ENCODE measurements at places on chromosomes 6 and 20. TPM values are rescaled to one million over a fixed set of nuclear protein-coding genes. Genes with fewer than 3 reads are reported as not detected.

ZNF311 gene
- total RNA-seq, result not detected

C6orf15 gene
- not detected for total RNA-seq

ZKSCAN4 gene
- total RNA-seq, result 2.0 TPM

ZNF292 gene
- total RNA-seq, result 19.0 TPM

PRKN gene
- 15.7 TPM for total RNA-seq

MYB gene
- total RNA-seq, result 0.16 TPM

ZCCHC3 gene
- total RNA-seq, result 10.2 TPM

MBOAT1 gene
- 5.0 TPM for total RNA-seq

ZSWIM3 gene
- 2.4 TPM for total RNA-seq

COL19A1 gene
- 2.7 TPM for total RNA-seq

PTK7 gene
- total RNA-seq, result 12.7 TPM

PI16 gene
- total RNA-seq, result 48.5 TPM

SLC24A3 gene
- 1.4 TPM for total RNA-seq

BIRC7 gene
- total RNA-seq, result not detected

ZNF341 gene
- 1.8 TPM for total RNA-seq

OR2H1 gene
- total RNA-seq, result not detected

AURKA gene
- 7.6 TPM for total RNA-seq

PRSS35 gene
- total RNA-seq, result 10.0 TPM

DEFB124 gene
- not detected for total RNA-seq

ARFGEF3 gene
- 1.7 TPM for total RNA-seq

MRAP2 gene
- 0.20 TPM for total RNA-seq

OR12D3 gene
- total RNA-seq, result not detected

TXLNB gene
- total RNA-seq, result 132 TPM

MCCD1 gene
- total RNA-seq, result not detected

CENPW gene
- not detected for total RNA-seq

CASP8AP2 gene
- total RNA-seq, result 9.2 TPM

SLC17A9 gene
- 1.3 TPM for total RNA-seq

SLC35F1 gene
- total RNA-seq, result 1.1 TPM

PTGIS gene
- total RNA-seq, result 59.8 TPM

SOBP gene
- total RNA-seq, result 8.5 TPM

TAF8 gene
- total RNA-seq, result 35.8 TPM

SH3BGRL2 gene
- 15.5 TPM for total RNA-seq

PRSS16 gene
- total RNA-seq, result not detected

FHL5 gene
- total RNA-seq, result 0.35 TPM

BANF2 gene
- not detected for total RNA-seq

HEY2 gene
- 2.7 TPM for total RNA-seq

SMPDL3A gene
- 4.9 TPM for total RNA-seq

VNN1 gene
- 1.1 TPM for total RNA-seq

PDYN gene
- not detected for total RNA-seq

HLA-E gene
- total RNA-seq, result 400 TPM

LPA gene
- total RNA-seq, result not detected

CNKSR3 gene
- 11.5 TPM for total RNA-seq

ZC3H12D gene
- 0.30 TPM for total RNA-seq

TNFAIP3 gene
- 8.5 TPM for total RNA-seq

HAO1 gene
- not detected for total RNA-seq

PPP1R16B gene
- total RNA-seq, result 6.6 TPM

ZNF512B gene
- 8.3 TPM for total RNA-seq

GHRH gene
- total RNA-seq, result 3.6 TPM

GMNN gene
- total RNA-seq, result 4.2 TPM

COQ3 gene
- 8.8 TPM for total RNA-seq

SPATS1 gene
- not detected for total RNA-seq

Measured in right atrium auricular region (tissue), 2 donors.